Left ventricle myocardium inferior (tissue), 1 donor: ENCODE measurements at places on chromosomes 1 and 21. TPM values are rescaled to one million over a fixed set of nuclear protein-coding genes. Genes with fewer than 3 reads are reported as not detected.

TSPEAR gene
- total RNA-seq = 3.3 TPM

WNT4 gene
- not detected for total RNA-seq

DNA sequence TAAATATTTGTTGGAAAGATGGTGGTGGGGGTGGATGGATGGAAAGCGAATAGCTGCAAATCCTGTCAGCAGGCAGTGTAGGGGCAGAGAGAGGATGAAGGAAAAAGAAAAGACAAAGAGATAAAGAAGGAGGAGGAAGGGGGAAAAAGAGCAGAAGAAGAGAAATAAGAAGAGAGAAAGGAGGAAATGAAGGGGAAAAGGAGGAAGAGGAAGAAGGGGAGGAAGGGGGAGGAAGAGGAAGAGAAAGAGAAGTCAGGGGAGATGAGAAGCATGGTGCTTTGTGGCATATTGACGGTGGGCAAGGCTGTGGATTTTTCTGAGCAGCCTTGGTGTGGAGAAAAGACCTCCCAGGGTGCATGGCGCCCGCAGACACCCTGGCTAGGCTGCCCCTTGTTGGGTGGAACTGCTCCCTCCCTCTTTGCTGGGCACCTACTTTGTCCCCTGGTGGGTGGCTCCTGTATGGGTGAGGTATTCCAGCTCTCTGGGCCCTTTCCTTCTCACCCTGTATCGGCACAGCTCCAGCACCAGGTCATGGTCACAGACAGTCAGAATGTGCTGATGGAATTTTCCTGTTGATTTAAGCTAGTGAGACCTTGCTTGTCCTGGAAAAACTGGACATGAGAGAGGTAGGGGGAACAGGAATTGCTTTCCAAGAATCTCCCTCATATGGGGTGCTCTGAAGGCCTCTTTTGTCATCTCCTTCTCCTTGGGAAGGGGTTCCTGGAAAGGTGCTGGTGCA is 45.7 kb upstream of the TLR5 start:
- no peaks in the 10 kb centered on the region for H3K4me1 ChIP-seq
- no peaks in the 10 kb centered on the region for H3K36me3 ChIP-seq
- H3K4me3 ChIP-seq = no peak overlapping the region
- no peak overlapping the region for H3K27ac ChIP-seq

DNA sequence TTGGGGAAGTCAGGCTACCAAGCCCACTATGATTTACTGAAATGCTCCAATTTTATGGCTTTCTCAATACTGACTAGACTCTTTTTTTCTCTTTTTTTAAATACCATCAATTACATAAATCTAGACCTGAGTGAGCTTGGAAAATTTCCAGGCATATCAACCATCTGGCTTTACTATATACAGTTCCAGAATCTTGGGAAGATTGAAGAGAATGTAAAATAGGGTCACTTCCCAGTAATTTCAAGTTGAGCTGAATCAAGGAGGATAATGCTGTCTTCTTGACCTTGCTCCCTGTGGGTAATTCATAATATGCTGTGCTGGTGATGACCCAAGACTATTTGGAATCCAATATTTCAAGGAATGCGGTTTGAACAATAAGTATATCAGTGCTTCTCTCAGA is 108.1 kb downstream of the MAP3K21 start:
- H3K4me1 ChIP-seq = no peaks in the 10 kb centered on the region
- no peak for DNase-seq
- no peak overlapping the region for H3K4me3 ChIP-seq
- no peaks in the 10 kb centered on the region for H3K36me3 ChIP-seq
- no peak overlapping the region for H3K27ac ChIP-seq

CLIC6 gene
- 11.2 TPM for total RNA-seq
